Stimulated activated CD8-positive, alpha-beta memory T cell treated with anti-CD3 and anti-CD28 coated beads, Interleukin-7, amount 100 ng/mL, for 4 hours (primary cell): ENCODE measurements at places on chromosomes 5 and 9.

- DNase-seq: no peak
Measured at GRCh38 chr9:91896513-91897121, 53.4 kb downstream of the ROR2 start.

DNA sequence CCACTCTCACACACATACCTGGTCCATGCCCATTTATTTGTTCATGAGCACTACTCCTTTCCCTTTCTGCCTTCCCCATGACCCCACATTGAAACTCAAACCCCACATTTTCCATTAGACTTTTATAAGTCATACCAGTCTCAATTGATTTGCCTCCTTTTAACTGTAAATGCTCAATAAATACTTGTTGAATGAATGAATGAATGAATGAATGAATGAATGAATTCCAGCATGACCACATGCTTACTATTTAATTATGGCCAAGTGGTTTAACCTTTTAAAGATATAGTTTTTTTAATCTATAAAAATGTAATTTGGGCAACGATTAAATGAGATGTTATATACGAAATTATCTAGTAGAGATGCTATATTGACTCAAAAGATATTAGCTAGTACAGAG, 54.1 kb upstream of the GRAMD2B start:
- DNase-seq: no peak

- no peak for DNase-seq
Measured at GRCh38 chr5:5370059-5370774, 52.3 kb upstream of the ICE1 start.

DNA sequence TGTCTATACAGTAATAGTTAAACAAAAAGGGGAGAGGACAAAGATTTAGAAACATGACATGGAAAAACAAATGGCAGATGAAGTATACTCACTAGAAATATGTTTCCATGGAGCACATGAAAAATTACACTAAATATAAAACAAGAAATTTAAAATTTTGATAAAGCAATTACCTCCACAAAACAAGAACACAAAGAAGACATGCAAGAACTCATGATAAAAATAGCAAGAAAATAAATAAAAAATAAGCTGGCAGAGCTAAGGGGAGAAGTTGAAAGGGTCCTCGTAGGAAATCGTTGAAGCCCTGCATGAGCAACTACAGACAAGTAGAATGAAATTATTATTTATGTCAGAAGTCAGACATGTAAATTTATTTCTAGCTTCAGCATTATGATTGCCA, 22.6 kb upstream of the TMEM171 start:
- no peak for DNase-seq

DNA sequence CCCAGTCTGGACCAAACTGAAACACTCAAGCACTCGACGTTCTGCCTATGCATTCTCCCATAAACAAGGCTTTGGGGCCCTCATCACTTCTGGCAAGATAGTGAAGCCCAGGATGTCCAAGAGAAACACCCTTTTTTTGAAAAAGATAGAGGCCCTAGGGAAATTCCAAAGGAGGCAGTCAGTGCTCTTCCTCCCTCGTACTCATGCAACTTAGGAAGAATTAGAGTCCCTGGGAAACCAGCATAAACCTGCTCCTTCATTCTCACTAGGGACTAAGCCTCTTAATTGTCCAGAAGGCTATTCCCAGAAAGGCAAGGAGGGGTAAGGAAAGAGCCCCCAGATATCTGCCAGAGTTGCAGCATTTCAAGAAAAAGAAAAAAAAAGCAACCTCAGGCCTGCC, 7.8 kb upstream of the RUSC2 start:
- DNase-seq: no peak

GRCh38 chr9:113898596-113898995, 22.5 kb downstream of the ZNF618 start:
- DNase-seq: no peak

DNA sequence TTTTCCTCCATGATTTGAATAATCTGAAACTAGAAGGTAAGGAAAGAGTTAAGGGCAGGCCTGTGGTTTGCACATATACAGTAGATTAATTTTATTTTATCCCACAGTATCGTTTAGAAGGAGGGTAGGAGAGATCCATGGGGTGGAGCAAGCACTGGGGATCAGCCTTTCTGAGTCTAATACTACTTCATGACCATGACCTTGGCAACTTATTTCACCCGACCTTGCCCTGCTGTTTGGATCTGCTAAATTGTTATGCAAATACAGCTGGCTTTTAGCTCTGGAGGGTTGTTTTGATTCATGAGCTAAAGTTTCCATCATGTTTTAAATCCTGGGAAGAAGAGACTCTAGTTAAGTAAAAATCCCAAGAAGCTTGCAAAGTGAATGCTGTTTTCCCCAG, 864 bp upstream of the GRIN3A start:
- no peak for DNase-seq

- DNase-seq: no peak
Measured at GRCh38 chr5:91264311-91265051, 118.6 kb downstream of the ARRDC3 start.

GRCh38 chr9:34656992-34657391, 5.0 kb downstream of the IL11RA start:
- no peak for DNase-seq

DNA sequence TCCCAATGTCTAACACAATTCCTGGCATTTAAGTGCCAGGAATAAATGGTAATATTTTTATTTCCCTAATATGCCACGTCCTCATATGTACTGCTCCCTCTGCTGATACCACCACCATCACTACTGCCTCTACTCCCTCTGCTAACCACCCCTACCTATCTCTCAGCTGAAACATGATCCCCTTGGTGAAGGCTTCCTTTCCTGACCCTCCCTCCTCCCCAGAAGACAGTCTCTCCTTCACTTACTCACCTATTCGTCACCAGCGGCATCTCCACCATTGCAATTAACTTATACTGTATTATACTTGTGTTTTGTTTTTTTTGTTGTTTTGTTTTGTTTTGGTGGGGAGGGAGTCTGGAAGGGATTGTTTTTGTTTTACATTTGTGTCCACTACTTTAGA, 4.8 kb downstream of the DENND1A start:
- no peak for DNase-seq

DNA sequence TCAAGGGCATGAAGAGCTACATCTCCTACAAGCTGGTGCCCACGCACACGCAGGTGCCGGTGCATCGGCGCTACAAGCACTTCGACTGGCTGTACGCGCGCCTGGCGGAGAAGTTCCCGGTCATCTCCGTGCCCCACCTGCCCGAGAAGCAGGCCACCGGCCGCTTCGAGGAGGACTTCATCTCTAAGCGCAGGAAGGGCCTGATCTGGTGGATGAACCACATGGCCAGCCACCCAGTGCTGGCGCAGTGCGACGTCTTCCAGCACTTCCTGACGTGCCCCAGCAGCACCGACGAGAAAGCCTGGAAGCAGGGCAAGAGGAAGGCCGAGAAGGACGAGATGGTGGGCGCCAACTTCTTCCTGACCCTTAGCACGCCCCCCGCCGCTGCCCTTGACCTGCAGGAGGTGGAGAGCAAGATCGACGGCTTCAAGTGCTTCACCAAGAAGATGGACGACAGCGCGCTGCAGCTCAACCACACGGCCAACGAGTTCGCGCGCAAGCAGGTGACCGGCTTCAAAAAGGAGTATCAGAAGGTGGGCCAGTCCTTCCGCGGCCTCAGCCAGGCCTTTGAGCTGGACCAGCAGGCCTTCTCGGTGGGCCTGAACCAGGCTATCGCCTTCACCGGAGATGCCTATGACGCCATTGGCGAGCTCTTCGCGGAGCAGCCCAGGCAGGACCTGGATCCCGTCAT, 1.4 kb downstream of the SNX18 start:
- no peak for DNase-seq

DNA sequence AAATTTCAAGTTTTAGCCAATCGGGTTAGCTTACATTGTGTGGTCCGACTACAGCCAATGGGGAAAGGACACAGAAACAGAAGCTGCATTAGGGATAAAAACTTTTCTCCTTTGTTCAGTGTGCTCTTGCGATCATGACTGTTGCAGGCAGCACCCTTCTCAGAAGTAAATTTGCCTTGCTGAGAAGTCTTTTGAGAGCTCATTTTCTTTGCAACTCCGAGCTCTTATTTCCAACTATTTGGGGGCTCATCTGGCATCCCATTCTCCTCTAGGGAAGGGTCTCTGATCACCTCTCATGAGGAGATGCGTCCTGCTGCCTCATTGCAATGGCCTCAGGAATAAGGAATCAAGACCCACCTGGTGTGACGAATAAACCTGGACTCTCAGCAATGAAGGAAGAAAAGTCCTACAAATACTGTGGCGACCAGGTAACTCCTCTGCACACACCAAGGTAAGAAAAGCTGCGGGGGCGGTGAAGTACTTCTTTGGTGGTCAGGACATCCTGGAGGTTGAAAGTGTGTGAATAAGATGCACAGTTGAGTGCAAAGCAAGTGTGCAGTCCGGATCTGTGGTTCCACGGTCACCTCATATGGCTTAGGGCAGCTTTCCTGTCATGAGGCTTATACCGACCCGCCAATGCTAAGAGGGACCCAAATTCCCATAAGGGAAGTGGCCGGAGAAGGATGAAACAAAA, 20.4 kb downstream of the CNOT8 start:
- DNase-seq: no peak

- no peak for DNase-seq
Measured at GRCh38 chr5:175861337-175862130, 9.8 kb upstream of the CPLX2 start.

- DNase-seq: no peak
Measured at GRCh38 chr5:72386639-72387038, 66.5 kb downstream of the PTCD2 start.

- DNase-seq: no peak
Measured at GRCh38 chr9:118366228-118366627, 662.0 kb downstream of the TLR4 start.

GRCh38 chr9:12878351-12878978, 103.6 kb downstream of the LURAP1L start:
- no peak for DNase-seq

DNA sequence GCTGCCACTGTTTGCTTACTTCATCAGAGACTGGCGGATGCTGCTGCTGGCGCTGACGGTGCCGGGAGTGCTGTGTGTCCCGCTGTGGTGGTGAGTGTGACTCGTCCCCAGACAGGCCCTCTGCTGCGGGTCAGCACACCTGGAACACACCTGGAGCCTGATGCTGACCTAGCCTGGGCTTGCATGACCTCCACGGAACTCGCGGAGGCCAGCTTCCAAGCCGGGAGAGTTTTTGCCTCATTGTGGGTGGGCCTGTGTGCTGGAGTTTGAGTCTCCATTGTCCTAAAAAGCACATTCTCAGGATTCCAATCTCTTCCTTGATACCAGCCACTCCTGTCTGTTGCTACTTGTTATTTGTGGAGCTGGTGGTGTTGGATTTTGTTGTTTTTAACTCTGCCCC, 28.1 kb downstream of the SLC22A4 start:
- no peak for DNase-seq

DNA sequence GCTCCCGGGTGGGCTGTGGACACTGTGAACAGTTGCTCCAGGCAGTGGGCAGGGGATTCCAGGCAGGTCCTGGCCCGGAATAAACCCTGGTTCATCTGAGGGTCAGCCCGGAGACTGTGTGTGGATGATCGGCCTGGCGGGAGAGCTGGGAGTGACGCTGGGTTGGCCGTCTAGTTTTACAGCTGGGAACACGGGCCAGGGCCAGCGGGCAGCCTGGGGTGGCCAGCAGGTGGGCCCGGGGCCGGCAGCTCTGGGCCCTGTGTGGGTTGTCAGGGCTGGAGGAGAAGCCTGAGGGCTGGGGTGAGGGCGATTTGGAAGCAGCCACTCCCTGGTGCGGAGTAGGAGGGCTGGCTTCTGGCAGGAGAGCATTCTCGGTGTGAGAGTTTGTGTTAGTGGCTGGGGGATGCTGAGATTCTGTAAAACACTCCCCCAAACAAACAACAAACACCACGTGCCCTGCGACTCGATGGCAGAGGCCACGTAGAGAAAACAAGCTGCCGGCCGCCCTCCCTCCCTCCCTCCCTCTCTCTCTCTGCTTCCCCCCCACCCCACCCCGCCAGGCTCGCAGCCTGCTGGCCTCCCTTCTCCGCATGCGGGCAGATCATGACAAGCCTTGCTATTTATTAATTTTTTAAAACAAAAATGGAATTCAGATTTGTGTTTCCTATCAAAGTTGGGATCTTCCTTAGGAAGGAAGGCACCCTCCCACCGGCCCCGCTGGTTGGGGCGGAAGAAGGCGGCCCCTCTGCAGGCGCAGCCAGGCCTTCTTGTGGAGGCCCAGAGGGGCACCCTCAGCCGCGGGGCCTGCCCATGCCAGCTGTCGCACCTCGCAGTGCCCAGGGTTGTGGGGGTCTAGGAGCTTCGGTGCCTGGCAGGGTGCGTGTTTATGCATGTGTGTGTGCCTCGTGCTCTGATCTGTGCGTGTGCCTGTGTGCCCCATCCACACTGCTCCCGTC, 49.5 kb downstream of the RXRA start:
- DNase-seq: no peak

DNA sequence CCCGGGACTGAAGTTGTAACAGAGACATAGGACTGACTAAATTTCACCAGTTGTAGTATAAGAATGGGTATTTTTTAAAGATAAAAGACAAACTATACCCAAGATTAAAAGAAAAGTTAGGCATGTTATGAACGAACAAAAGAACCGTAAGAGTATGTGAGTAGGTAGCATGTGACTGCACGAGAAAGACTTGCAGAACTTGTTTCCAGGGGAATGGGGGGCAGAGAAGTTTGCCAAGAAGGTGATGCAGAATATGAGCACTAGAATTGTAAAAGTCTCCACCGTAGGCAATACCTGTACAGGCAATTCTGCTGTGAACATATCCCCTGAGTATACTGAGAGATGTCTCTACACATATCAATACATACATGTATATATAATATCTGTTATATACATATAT, 614.7 kb downstream of the PRELID2 start:
- no peak for DNase-seq
